ENCODE measurements at places on chromosomes 13 and 19.

GRCh38 chr19:17286263-17286662 lies 4.6 kb downstream of the ANKLE1 start:
- DNase-seq: no peak

DNA sequence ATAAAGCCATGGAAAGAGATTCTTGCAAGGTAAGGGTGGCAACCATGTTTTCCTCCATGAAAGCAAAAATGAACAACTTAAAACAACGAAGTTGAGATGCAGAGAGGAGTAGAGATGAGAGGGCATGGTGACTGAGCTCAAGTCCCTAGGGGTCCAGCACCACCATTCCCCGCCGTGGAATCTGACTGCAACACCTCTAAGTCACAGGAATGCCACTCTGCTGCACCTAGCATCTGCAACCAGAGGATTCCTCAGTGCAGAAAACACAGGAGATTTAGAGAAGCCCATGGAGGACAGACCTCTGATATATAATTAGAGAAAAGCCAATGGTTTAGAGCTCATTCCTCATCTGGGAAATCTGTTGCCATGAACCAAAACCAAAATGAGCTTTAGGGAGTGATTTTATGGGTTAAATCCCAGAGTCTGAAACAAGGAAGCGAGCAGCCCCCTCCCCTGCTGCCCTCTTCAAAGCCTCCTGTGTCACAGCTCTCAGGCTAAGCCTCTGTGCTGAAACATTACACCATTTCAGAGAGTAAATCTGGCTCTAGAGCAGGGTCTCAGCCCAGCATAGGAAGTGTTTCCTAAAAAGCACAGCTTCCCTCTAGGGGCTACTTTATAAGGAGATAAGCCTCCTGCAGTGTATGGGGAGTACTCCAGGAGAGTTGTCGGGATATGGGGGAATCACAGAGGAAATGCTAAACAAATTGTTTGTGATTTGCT lies 1043.6 kb downstream of the UQCRFS1 start:
- no peak for DNase-seq

DNA sequence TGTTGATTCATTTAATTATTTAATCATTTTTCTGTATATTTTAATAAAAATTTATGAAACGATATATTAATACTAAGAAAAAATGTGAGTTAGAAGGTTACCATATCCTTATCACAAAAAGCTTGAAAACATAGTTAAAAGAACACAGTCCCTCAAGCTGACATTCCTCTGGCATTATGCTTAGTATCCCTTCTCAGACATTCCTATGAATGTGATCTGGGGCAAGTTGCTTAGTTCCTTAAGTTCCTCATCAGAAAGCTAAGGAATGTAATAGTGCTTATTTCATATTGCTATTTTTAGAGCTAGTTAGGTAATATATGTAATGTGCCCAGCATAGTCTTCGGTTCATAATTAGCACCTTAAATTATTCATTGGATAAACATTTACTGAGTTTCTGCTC lies 122.8 kb downstream of the MTUS2 start:
- DNase-seq: no peak

DNA sequence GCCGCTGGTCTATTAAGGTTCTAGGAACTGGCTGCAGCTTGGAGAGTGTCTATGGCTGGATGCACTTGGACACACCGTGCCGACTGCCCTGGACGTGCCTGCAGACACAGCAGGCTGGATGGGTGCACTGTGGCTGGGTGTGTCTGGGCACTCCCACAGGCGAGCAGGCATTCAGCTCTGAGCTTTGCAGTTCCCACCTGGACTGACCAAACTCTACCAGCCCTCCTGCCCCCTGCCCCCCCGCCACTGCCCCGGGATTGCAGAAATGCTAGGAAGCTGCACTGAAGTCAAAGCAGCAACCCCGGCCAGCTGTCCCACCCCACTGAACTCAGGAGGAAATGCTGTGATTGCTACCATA lies 7.0 kb upstream of the LRP3 start:
- no peak for DNase-seq

Measured in suppressor macrophage treated with lipopolysaccharide for 4 hours (primary cell).